NK-92 treated with Interleukin-12 subunit alpha and Interleukin-12 subunit beta, amount 100 ng/mL, for 24 hours (cell line): ENCODE measurements at places on chromosomes 5 and 9.

DNA sequence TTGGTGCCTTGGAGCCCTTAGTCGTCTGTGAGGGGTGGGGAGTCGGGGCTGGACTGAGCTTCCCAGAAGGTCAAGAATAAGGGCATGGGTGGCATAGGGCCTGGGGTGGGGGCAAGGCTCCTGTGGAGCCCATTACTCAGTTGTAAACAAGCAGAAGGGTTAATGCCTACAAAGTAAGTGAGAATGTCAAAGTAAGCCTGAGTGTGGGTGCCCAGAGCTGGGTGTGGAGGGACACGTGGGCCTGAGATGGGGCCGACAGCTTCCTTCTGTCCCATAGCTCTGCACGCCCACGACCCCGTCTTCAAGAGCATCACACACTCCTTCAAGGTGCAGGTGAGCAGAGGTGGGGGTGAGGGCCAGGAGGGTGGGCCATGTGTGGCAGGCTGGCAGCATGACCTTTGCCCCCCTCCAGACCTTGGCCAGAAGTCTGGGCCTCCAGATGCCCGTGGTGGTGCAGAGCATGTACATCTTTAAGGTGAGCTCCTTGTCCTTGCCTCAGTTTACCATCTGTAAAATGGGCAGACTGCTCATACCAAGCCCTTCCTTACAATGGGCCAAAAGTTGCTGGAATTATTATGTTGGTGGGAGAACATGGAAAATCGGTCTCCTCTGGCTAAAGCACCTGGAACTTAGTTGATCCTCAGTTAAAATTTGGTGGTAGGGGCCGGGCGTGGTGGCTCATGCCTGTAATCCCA lies 11.1 kb downstream of the DOLK start:
- no peak for DNase-seq

DNA sequence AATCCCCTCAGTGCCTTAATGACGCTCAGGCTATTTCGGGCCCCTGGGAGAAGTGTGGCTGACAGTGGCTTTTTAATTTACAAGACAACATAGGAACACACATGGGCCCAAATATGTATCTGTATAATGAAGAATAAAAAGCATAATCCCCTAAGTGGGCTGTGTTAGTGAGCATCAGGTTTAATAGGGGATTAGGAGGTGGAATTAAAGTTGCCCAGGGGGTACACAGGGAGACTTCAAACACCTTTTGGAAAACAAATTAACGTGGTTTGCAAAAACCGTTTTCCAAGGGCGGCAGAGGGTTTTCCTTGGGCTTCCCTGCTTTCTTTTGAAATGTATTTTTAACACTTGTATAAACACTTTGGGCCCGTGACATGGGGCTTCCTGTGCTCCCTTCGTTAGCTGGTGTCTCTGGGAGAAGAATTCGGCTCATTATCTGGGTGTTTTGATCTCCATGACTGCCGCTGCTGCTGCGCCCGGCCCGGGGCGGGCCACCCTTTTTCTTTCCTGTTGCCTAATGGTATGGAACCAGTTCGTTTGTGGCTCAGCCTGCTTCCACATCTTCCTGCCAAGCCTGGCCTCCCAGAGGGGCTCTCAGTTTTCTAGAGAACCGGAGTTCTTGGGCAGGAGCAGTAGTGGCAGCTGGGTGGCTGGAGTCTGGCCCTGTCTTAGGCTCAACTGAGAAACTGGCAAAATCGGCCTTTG lies 173.0 kb downstream of the MACROH2A1 start:
- DNase-seq, result no peak

- no peak for DNase-seq
Observed at GRCh38 chr5:39494107-39494510, 69.3 kb upstream of the DAB2 start.

DNA sequence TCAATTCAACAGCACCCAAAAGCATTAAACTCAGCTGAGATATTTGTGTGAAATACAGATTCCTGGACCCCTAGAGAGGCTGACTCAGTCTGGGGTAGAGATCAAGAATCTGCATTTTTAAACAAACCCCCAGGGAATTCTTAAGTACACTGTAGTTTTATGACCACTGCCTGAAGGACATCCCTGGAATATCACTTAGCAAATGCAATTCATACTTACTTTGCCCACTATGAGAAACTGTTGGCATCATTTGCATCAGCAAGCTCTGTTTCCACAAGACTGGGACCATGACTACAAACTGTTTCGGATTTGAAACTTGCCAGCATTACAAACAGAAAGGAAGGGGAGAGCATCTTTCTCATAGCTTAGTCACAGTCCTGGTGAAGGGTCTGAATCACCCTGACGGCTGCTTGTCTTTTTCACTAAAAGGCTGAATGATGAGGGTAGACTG lies 63.7 kb downstream of the MLLT3 start:
- DNase-seq, result no peak

- DNase-seq, result no peak
Observed at GRCh38 chr9:136051837-136052471, 43.1 kb downstream of the NACC2 start.

GRCh38 chr9:109158651-109159050 lies 8.4 kb downstream of the FRRS1L start:
- no peak for DNase-seq

- no peak for DNase-seq
Observed at GRCh38 chr5:89241186-89241585, 358.2 kb upstream of the MEF2C start.

DNA sequence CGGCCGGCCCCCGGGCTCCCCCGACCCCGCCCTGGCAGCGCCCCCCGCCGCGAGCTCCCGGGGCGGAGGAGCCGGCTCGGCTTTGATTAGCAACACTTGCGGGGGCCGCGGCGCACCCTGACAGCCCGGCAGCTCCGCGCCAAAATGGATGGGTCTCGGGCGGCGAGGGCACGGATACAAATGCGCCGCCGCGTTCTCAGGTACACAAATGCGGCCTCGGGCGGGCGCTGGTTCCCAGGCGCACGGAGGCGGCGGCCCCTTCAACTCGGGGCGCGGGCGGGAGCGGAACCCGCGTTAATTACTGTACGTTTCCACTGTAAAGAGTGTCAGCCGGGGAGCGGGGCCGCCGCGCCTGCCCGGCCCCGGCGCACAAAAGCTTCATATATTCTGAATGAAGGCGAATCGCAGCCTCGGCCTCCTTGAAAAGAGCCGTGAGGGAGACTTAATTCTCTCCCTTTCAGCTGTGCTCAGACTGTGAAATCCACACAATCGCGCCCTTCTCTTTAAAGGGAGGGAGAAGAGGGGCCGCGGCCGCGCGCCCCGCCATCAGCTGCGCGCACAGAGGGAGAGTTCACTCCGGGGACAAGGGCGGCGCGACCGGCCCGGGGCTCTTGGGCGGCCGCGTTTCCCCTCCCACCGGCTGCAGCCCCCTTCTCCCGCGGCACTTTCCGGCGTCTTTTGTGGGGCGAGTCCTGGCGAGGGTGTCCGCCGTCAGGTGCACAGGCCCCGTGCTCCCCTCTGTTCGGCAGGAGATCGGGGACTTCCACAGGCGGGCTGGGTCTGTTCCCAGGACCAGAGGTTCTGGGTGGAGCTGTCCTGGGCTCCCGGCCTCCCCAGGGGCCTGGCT lies 27.0 kb downstream of the MSX2 start:
- DNase-seq, result no peak
